Stimulated activated CD4-positive, alpha-beta T cell treated with anti-CD3 and anti-CD28 coated beads, Interleukin-1b, Interleukin-23, amount 100 ng/mL, for 4 hours (primary cell): ENCODE measurements at places on chromosomes 13 and 19.

- DNase-seq: no peak
Observed at GRCh38 chr13:91922969-91923592, 524.7 kb downstream of the GPC5 start.

DNA sequence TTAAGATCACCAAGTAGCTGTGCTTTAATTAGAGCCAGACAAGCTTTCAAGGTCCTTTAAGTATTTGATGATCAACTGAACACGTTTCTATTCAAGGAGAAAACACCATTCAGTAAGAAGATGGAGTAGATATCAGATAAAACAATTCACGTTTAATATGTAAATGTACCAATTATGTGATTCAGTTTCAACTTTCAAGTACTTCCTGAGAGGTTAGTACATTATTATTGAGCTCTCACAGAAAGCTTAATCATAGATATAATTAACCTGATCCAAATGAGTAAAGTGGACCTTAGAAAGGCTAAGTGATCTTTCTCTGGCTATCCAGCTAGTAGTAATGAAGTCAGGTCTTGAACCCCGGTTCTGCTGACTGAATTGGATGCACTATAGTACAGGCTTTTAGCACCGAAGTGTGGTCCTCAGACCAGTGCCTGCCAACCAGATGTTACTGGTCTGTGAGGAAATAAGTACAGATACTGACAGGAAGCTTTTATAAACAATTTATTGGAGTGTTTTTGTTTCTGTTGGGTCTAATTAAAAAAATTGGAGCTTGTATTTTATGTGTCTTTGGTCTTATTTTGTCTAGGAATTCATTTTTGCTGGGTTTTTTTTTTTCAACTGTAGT, 10.2 kb downstream of the CLN5 start:
- DNase-seq: no peak

- no peak for DNase-seq
Observed at GRCh38 chr19:17209126-17210036, 5.8 kb upstream of the USE1 start.

DNA sequence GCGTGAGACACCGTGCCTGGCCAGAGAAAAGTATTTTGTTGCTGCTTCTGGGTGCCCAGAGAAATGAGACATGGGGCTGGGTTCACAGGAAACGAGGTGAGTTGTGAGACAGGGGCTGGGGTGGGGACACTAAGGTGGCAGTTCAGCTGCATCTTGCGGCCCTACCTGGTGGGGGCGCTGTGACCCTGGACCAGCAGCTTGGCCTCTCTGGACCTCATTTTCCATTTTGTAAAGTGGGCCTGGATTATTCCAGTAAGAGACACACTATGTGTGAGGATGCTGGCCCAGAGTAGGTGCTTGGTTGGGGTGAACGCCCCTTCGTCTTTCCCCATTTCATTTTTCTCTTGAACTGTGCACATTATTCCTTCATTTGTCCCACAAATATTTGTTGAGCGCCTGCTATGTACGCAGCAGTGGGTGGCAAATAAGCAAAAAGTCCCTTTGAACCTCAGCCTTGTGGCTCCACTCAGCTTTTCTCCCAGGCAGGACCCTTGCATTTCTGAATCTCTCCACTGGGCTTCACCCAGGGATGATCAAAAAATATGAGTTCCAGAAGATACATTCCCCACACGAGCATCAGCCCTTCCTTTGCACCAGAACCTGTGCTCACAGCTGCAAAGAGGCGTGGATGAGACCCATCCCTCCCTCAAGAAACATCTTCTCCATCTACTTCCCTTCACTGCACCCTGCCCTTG, 26.6 kb upstream of the OR10H1 start:
- no peak for DNase-seq

DNA sequence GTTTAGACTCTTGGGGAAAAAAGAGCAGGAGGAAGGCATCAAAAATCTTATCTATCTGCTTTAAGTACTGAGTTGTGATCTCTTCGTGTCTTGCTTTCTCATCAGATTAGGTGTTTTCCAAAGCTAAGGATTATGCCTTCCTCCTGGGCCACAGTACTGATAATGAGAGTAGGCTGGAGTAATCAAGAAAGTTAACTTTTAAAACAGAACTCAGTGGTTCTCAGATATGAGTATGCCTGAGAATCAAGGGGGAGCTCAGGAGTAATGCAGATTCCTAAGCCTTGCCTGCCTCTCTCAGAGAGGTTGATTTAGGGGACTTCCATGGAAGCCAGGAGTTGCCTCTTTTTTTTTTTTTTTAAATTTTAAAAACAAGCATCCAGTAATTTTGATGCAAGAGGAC, 23.5 kb downstream of the CDADC1 start:
- DNase-seq: no peak

DNA sequence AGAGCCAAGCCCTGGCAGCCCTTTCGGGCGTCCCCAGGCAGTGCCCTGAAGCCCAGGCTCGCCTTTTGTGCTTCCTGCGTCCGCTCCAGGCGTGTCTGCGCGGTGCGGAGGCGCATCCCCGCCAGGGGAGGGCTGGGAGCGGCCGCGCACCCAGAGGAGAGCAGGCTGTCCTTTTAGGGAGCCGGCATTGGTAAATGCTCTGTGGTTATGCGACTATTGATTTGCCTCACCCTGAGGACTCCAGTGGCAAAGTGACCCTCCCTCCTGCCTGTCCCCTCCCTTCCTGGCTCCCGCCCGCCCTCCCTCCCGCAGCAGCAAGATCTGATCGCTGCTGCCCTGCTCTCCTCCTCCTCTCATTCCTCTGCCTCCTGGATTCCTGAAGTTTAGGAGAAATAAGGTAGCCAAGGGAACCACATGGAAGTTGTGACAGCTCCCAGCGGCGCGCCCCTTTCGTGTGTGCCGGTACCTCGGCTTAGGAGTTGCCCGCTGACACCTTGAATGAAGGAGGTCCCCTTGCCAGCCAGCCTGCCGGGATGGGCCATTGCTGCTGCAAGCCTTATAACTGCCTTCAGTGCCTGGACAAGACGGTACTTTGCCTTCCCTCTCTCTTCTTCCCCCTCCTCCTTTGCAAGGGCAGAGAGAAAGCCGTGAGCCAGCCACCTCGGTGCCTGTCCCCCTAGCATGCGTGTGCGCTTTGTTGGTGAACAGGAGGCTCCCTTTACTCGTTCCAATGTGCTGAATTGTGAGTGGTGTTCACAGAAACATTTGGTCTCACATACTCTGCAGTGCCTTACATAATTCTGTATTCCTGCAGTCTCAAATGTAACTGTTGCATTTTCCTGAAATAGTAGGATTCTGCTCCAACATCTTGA, 166.9 kb downstream of the SLC7A1 start:
- DNase-seq: no peak

- no peak for DNase-seq
Observed at GRCh38 chr19:56750658-56751057, 79.1 kb upstream of the ZNF835 start.

- DNase-seq: no peak
Observed at GRCh38 chr19:57719424-57719823, 8.0 kb downstream of the ZNF671 start.

GRCh38 chr13:30429235-30429634, 6.9 kb downstream of the UBE2L5 start:
- DNase-seq: no peak

- DNase-seq: no peak
Observed at GRCh38 chr13:53198736-53199135, 170.1 kb downstream of the OLFM4 start.

- no peak for DNase-seq
Observed at GRCh38 chr19:17883627-17884410, 12.1 kb downstream of the SLC5A5 start.

GRCh38 chr19:34171539-34171876, 796 bp upstream of the LSM14A start:
- peak; percentile 29 for DNase-seq

GRCh38 chr13:100812982-100813584, 138.5 kb upstream of the TMTC4 start:
- DNase-seq: no peak

DNA sequence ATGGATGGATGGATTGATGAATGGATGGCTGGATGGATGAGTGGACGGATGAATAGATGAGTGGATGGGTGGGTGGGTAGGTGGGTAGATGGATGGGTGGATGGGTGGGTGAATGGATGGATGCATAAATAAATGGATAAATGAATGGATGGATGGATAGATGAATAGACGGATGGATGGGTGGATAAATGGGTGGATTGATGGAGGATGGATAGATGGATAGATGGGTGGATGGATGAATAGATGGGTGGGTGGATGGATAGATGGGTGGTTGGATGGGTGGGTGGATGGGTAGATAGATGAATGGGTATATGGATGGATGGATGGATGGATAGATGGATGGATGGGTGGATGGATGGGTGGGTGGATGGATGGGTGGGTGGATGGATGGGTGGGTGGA, 84.9 kb upstream of the ZNF536 start:
- no peak for DNase-seq

DNA sequence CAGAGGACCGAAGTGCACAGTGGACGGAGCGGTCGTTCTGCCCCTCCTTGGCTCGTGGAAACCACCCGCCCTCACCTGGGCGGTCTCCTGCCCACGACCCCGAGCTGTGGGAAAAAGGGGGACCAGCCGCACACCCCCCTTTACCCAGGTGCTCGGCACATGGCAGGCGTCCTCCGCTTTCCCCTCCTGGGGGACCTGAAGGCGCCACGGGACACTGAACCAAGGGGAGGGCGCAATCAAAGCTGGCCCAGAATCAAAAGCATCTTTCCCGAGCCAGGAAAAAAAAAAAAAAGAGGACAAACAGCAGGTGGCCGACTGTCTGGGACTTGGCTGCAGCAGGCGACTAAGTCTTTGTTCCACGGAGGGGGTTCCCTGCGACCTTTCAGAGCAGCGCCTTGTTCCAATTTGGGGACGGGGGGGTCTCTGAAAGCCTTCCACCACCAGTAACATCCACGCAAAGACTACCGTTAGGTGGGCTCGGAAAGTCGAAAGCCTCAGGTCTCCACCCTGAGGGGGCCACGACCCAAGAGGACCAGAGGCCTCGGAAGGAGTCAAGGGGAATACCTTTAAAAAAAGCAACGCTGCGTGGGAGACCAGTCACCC, 1.1 kb downstream of the MBD3 start:
- no peak for DNase-seq

- DNase-seq: no peak
Observed at GRCh38 chr19:49338023-49338677, 2.9 kb downstream of the CD37 start.

- DNase-seq: no peak
Observed at GRCh38 chr13:27962982-27963381, 6.1 kb downstream of the CDX2 start.

GRCh38 chr13:27149702-27150101, 21.9 kb downstream of the USP12 start:
- DNase-seq: no peak

- DNase-seq: peak; percentile 27
Observed at GRCh38 chr13:39602614-39603366, at the start of gene LHFPL6. LHFPL6 (minus strand) TSS chr13:39603193.

DNA sequence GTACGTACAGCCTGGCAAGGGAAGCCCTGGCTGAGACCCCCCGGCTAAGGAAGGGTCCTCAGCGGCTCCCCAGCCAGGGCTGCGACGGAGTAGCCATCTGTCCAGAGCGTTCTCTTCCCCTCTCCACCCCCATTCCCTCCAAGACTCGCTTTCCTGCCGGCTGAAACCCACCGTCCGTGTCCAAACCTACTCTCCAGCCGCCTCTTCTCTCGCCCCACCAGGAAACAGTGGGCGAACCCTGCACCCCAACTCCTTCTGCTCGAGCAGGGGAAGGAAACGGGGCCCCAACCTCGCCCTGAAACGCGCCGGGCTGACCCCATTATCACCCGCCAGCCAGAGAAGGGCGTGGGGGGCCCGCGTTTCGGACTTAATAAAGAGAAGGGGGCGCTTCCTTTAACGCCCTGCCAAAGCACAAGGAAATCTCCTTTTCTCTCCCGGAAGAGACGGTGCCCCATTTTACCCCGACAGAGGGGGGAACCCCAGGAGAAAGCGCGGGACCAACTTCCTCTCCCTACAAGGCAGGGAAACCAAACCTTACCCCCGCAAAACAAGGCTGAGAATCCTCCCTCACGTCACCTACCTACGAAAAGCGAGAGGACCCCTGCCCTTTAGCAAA, 2.5 kb downstream of the ZC3H4 start:
- DNase-seq: peak; percentile 41

- DNase-seq: no peak
Observed at GRCh38 chr19:10604460-10604980, 17.4 kb upstream of the AP1M2 start.

DNA sequence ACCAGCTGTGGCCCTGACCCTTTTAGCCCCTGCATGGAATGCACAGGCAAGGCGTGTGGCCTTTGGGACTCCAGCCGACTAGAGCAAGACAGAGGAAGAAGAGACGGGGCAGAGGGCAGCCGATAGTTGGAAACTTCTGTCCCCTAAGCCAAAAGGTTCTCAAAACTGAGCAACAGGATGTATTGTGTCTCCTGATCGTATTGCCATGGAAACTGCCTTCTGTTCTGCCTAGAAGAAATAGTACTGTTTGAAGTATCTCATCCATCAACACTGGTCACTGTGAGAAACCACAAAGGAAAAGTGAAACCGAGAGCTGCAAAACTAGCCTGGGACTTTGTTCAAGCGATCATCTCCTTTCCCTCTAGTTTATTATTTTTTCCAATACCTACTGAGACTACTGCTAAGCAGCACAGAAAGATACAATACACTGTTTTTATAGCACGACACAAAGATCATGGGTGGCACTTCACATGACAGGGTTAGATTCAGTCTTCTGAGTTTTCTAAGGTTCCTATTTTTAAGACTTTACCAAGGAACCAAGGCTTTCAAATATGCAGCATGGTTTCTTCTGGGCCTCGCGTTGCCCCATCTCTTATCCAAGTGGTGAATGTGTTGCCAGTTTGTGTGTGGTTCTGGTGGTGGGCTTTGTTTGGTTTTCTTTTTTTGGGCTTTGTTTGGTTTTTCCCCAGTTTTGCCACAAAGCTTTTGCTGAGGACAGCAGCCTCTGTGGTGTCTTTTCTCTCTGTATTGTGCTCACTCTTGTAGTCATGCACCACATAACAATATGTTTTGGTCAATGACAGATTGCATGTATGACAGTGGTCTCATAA, 49.3 kb upstream of the GPR183 start:
- no peak for DNase-seq

GRCh38 chr13:66560189-66560588, 669.9 kb downstream of the PCDH9 start:
- no peak for DNase-seq

DNA sequence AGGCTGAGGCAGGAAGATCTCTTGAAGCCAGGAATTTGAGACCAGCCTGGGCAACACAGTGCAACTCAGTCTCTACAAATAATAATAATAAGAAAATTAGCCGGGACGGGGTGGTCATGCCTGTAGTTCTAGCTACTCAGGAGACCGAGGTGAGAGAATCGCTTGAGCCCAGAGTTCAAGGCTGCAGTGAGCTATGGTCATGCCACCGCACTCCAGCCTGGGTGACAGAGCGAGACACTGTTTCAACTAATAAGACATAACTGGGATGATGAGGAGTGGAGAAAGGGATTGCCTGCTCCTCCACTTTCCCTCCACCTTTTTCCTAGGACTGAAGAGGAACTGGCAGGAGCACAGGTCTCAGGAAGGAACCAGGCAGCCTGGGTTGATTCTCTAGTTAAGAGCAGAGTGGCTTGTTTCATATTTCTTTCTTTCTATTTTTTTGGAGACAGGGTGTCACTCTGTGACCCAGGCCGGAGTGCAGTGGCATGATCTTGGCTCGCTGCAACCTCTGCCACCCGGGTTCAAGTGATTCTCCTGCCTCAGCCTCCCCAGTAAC, 4.6 kb upstream of the GPI start:
- DNase-seq: no peak
